NCI-H1105 treated with DMSO at 0.1 percent for 48 hours (cell line): ENCODE measurements at places on chromosomes 4 and X.

DNA sequence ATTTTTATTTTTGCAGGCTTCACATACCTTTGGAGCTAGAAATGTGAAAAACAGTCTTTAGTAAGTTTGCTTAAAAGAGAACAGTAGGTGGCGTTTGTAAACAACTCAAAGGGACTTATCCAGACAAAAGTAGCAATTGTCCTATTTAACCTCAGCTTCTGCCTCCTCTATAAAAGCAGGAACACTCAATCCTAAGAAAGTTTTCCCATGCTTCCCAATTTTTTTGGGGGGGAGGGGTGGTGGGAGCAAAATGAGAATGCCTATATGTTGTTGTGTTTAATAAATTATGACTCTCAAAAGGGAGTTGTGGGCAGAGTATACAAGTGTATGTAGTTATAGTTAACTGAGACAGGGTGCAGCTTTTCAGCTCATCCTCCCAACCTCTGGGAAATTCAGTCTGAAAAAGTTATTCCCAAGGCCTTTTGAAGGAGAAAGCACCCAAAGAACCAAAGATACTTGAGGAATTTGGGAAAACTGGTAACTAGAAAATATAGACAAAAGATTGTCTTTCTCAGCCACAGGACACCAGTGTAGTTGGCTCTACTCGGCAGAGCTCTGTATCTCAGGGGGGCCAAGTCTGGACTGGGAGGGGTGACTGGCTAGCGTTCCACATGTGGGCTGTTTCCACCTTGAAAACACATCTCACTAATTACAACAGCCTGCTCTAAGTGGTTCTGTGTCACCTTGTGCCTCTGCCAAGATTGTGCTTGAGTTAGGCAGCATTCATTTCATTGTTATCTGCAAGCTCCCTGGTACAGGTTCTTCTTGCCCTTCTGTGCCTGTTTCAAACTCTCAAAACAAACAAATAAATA is 2.8 kb downstream of the SFRP2 start:
- peak; percentile 39 for DNase-seq

GRCh38 chrX:43940816-43941474 is 32.2 kb downstream of the NDP start:
- peak; percentile 13 for DNase-seq

DNA sequence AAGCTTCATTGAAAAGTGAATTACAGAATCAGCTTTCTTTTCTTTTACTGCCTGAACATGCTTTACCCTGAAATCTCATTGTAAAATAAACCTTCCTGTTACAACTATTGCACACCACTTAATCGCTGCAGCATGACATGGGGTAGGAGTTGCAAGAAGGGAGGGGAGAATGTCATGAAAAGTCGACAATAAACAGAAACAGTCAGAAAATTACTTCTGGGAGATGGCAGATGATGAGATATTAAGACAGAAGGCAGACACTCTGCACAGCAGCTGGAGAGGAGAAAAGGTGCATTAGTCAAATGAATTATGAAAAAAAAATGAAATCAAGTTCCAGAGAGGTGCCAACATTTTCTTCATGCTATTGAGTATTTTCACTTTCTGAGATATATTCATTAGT is 287.7 kb downstream of the PCDH7 start:
- peak; percentile 2 for DNase-seq

DNA sequence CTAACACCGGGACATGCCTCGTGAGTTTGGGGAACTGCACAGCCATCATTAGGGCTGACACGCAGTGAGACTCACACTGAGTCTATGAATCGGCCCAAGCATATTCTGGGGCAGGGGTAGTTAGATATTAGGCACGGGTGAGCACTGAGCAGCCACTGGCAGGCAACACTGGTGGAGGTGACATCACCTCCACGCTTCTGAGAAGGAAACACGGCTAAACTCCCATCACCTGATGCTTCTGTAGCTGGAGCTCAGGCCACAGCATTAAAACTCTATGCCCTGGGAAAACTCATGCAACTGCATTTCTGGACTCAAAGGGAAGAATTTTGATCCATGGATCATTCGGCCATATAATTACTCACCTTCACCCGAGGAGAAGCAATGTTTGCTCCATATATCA is 100.8 kb upstream of the OTUD4 start:
- DNase-seq: no peak

- no peak for DNase-seq
Observed at GRCh38 chrX:29699239-29699638, 516.1 kb upstream of the MAGEB2 start.

DNA sequence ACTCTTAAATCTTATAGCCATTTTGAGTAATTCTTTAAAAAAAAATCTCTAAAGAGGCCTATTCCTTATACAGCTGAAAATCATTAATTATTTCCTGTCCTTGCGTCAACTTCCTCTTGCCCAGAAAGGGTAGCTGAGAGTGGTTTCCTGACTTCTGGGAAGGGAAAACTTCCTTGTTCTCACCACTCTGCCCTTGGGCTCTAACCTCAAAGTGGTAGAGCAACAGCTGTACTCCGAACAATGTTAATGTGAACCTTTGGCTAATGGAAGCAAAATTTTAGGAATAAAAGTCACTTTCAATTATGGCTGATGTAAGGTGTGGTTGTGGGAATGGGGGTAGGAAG is 15.3 kb downstream of the KLHL2 start:
- DNase-seq: no peak

DNA sequence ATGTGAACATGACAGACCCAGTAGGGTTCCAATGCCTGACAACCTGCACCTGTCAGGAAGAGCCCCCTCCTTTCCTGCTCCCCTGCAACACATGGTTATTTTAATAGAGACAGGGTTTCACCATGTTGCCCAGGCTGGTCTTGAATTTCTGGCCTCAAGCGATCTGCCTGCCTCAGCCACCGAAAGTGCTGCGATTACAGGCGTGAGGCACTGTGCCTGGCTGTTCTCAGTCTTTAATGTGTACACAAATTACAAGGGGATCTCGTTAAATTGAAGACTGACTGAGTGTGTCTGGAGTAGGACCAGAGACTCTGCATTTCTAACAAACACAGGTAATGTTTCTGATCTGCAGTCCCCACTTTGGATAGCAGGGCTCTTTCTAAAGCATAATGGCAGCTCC is 55.4 kb downstream of the NPNT start:
- DNase-seq: no peak

DNA sequence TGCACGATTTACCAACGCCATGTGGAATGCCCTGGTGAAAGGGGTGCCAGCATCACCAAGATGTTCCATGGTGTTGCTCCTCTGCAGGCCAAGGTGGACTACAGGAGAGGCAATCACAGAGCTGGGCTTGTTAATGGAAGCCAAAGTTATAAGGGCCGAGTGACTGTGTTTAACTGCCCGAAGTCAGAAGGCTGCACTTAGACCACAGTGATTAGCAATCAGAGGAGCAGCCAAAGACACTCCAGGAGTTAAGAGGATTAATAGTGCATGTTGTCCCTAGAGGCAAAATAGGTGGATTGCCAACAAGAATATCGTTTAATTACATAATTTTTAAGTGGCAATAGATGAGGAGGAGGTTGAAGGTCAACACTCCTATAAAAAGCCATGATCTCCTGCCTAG is 22.8 kb upstream of the SLC25A43 start:
- DNase-seq: no peak

DNA sequence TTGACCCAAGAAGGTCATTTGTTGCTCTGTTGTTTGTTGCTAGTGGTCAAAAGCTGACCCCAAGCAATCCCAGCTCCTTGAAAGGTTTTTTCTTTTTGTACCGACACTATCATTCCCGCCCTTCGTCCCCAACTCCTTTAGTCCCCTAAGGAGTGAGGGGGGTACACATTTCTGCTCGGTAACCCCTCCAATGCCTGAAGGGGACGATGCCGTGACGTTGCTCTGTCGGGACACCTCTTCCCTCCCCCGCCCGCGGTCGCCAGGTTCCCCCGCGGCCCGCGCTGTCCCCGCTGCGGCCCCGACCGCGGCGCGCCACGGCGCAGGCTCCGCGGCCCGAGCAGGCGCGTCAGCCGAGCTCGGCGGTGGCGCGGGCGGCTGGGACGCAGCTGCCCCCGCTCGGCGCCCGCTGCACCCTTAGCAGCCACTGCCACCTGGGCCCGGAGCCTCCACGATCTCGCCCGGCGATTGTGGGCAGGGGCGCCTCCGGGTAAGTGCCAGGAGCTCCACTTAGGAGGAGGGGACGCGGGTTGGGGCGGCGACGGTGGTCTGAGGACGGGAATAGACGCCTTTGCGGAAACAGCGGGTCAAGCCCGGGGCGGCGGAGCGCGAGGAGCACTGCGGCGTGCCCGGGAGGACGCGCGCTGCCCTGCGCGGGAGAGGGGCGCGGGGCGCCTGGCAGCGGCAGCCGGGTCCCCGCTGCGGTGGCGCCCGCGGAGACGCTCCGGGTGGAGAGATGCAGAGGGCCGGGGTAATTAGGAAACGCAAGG is at the start of gene GLRB:
TSS of gene GLRB (plus strand) at position 340 of the 767 bp plus-strand sequence. CDS start 1,875 bp downstream, outside the sequence.
- DNase-seq: peak; percentile 27

GRCh38 chr4:73381214-73381613 is 22.9 kb upstream of the ALB start:
- no peak for DNase-seq

- DNase-seq: no peak
Observed at GRCh38 chr4:4619821-4620220, 78.0 kb upstream of the STX18 start.

DNA sequence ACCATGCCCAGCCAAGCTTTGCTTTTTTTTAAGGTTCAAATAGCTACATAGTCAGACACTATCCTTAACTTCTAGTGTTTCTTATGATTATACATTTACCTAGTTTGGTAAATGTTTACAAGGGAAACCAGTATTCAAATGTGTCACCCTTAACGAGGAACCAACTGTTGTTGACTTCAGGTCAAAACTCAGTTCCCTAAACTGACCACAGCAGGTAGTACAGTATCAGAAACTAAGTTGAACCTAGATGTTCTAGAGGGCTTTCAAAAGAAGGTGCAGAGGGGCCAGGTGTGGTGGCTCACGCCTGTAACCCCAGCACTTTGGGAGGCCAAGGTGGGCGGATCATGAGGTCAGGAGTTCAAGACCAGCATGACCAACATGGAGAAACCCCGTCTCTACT is 11.3 kb downstream of the GPC4 start:
- no peak for DNase-seq

- DNase-seq: no peak
Observed at GRCh38 chrX:116277351-116278225, 107.0 kb downstream of the AGTR2 start.

- DNase-seq: no peak
Observed at GRCh38 chrX:146056511-146057081, 239.0 kb downstream of the SLITRK2 start.

DNA sequence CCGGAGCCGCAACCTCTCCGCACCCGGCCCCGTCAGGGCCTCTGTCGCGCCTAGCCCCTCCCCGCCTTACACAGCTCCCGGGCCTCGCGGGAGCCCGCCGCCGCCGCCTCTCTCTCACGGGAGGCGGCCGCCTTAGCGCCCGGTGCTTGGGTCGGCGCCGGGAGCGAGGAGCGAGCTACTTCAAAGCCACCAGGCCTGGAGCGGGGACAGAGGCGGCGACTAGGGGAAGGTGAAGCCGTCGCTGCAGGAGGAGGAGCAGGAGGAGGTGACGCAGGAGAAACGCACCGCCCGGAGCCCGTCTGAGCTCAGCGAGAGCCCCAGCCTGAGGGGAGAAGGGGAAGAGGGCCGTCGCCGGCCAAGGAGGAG is 250 bp downstream of the USP9X start:
- peak; percentile 45 for DNase-seq

DNA sequence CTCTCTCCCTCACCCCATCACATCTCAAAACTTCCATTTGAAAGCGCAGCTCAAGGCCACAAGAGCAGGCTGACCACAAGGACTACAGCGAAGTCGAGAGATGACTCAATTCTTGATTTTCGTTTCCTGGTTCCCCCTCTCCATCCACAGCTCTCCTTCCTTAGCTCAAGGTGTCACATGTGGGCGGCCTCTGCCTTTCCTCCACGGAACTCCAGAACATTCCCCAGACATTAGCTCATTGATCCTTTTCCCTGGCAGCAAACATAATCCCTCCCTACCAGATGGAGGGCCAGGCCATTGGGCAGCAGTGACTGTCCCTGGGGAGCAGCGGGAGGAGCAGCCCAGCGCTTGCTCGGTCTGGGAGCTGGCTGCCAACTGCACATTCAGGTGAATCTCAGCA is 56.3 kb downstream of the CCDC149 start:
- no peak for DNase-seq

GRCh38 chrX:102968216-102968615 is 31.1 kb downstream of the RAB40AL start:
- no peak for DNase-seq

DNA sequence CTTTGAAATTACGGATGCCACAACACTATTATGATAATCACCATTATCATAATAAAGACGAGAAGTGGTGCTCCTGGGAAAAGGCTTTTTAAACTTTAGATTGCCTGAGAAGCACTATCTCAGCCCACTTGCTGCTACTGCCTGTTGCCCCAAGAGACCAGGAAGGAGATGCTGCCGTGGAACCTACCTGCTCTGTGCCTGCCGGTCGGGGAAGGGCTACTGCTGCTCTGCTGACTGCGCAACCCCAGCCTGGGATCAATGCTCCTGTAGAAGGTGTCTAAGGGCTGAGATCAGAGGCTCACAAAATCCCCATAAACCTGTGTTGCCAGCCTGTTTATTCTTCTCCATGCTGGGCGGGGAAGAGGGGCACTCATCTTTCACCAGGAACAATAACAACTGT is 145.3 kb upstream of the VCX3B start:
- no peak for DNase-seq

DNA sequence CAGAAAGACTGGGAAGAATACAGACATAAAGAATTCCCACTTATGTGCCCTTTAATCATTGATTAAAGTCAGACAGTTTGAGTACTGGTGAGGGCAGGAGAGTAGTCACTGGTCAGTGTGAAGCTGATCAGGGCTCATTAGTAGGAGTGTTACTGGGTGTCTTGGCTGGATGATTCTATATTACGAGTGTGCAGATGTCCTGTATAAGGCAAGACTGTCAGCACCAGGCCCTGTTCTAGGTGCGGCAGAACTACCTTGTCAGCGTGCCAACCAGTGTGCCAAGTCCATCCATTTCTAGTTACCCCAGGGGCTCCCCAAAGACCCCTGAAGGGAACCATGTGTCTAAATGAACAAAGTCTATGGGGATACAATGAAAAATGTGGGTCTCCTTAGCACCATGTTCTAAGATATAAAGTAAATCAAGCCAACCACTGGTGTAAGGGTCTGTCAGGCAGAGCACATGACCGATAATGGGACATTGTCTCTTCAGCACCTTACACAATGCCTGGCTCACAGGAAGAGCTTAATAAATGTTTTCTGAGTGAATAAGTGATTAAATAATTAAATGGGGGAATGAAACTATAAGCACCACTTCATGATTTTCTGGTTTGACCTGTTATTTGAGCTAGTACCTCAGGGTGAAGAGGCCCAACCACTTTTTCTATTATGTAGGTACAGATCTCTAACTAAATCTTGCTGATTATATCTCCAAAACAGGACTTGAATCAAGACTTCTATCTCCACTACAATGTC is 205.0 kb downstream of the CAMK2D start:
- DNase-seq: no peak

DNA sequence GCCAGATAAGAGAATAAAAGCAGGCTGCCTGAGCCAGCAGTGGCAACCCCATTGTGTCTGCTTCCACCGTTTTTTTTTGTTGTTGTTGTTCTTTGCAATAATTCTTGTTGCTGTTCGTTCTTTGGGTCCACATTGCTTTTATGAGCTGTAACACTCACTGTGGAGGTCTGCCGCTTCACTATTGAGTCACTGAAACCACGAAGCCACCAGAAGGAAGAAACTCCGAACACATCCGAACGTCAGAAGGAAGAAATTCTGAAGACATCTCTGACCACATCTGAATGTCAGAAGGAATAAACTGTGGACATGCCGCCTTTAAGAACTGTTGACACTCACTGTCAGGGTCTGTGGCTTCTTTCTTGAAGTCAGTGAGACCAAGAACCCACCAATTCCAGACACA is 110.5 kb downstream of the PCDH18 start:
- no peak for DNase-seq
